Kasumi-1 (cell line): ENCODE measurements at places on chromosomes 16 and 17.
A peak's percentile ranks its signal among the peaks of the same experiment; 100 is the strongest.

DNA sequence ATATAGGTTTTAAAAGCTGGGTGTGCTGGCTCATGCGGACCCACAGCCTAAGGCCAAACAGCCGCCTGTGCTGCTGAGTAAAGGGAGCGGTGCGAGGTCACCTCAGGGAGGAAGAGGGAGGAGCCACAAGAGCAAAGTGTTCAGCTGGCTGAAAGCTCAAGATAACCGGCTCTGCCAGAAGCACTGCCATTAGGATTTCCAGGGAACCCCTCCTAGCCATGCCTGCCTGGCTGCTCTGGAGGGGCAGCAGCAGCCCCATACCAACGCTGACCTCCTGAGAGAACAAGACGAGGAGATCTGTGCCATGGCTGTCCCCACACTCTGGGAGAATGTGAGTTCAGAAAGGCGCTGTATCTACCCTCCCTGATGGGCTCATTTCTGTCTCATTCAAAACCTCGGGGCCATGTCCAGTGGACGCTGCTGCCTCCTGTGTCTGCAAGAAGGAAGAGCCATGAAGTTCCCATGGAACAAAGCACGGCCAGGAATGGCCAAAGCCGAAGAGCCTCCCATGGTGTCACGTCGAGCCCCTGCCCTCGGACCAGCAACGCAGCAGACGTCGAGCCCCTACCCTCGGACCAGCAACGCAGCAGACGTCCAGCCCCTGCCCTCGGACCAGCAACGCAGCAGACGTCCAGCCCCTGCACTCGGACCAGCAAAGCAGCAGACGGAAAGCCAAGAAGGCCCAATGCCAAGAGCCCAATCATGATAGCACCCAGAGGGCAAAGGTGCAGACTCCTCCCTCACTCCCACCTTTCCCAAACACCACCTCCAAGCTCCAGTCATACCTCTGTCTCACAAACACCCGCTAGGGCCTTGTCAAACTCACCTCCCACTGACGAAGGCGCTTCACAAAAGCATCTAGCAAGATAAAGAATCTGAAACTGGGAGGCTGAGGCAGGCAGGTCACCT is 107.0 kb downstream of the ANKRD11 start:
- DNase-seq: no peak

DNA sequence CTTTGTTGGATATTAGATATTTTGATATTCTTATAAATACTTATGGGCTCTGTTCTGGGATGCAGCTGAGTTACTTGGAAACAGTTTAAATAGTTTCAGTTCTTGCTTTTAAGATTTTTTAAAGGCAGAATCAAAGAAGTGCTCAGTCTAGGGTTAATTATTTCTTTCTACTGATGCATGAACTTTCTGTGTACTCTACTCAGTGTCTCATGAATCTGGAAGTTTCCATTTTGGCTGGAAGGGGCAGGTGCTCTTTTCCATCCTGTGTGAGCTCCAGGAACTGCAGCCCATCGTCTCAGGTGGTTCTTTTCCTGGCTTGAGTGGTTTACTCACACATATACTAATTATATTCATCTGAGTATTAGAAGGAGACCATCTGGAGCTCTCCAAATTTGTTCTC is 61.1 kb upstream of the CPHXL start:
- DNase-seq: no peak

DNA sequence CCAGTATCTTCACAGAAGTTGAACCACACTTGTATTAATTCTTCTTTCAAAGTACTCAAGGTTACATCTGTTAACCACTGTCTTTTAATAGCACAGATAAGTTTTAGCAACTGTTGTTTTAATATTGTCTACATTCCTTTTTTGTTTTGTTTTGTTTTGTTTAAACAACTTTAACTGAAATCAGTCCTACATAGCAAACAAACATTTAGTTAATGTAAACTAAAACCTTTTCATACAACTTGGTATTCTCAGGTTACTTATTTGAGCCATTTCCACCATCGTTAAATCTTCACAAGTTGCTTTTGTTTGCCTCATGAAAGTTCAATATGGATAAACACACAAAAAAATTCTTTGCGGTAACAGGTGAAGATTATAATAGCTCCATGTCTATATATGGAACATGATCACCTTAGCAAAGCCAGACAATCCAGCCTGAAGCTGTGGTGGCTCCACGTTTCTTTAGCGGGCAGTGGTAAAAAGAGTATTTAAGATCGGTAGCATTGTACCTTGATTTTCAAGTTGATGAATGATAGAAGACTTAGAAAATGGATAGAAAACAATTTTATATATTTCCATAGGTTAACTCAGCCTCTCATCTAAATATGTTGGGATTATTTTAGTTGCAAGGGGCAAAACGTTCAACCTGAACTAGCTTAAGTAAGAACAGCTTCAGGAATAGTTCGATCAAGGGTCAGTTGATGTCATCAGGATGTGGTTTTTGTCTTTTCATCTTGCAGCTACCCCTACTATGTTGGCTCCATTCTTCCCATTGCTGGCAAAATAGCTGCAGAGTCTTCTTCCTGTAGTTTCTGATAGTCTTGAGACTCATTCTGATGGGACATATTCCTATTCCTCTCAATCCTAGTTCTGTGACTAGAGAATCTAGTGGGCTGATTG is 182.8 kb downstream of the FTO start:
- DNase-seq: no peak

DNA sequence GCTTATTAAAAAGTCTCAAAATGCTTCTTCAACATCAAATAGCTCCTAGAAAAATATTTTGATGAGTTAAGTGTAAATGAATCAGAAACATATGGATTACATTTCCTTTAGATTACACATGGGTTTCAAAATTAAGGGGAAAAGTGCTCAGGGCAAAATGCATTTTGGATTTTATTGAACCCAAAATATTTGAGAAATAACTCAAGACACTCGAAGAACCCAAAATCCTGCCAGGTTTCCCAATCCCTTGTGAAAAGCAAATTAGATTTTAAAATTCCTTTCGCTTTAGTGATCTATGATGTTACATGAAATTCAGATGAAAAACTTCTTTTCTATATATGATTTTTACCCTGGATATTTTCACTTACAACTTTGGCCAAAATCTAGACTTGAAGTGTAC is 847.4 kb upstream of the SOX9 start:
- no peak for DNase-seq

DNA sequence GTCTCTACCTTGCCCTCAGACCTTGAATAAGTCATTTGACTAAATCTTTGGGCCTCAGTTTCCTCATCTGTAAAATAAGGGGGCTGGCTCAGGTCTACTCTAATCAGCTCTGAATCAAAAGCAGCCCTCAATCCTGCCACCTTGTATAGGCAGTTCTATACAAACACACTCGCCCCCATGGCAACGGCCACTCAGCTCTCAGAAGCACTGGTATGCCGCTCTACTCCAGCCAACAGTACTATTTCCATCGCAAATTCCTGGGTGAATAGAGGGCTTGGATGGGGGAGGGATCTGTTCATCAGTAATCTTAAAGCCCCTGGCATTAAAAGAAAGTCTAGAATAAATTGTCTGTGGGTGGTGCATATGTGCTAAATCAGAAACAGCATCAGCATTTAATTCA is 21.2 kb upstream of the TAOK1 start:
- DNase-seq: no peak

DNA sequence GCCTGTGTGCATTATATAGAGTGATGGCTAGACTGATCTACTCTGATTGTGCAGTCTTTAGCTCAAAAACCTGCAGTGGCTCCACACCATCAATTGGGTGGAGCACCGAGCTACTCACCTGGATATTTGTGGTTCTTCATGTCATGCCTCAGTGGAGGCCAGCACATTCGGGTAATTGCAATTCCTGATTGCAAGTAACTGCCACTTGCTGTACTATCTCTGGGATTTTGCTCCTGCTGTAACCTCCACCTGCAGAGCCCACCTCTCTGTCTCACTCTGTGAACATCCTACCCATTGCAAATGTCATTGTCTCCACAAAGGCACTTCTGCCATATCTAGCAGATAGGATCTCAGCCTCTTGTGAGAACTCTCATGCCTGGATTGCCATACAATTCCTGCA is 1.7 kb upstream of the CCL1 start:
- DNase-seq: no peak

DNA sequence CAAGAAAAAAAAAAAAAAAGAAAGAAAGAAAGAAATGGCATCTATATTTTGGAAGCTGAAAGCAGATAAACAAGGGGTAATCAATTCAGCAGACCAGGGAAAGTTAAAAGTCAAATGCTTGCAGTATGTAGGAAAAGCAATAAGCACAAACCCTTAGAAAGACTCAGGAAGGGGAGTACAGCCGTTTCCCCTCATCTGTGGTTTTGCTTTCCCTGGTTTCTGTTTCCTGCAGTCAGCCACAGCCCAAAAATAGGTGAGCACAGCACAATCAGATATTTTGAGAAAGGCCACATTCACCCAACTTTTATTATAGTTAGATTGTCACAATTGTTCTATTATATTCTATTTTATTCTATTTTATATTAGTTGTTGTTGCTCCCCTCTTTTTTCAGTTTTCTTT is 14.4 kb upstream of the ALOX12 start:
- peak; percentile 61 for DNase-seq
